ENCODE measurements at places on chromosomes 13 and 19.

DNA sequence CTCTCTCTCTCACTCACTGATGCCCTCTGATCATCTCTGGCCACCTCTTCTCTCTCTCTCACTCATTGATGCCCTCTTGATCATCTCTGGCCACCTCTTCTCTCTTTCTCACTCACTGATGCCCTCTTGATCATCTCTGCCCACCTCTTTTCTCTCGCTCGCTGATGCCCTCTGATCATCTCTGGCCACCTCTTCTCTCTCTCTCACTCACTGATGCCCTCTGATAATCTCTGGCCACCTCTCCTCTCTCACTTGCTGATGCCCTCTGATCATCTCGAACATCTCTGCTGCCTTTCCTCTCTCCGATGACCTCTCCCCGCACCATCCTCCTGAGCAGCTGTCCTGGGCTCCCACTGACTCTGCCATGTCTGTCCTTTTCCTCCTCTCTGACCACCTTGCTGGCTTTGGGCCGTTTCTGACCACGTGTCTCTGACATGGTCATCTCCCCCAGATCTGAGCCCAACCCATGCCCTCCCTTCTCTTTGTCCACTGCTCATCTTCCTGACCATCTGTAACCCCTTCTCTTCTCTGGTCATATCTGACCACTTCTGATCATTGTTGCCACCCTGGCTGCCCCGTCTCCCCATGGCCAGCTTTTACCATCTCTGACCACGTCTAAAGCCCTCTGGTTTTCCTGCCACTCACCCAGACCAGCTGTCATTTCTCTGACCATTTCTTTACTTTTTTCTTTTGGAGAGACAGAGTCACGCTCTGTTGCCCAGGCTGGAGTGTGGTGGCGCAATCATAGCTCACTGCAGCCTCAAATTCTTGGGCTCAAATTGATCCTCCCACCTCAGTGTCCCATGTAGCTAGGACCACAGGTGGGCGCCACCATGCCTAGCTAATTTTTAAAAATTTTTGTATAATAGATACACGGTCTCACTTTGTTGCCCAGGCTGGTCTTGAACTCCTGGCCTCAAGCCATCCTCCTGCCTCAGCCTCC lies 2.4 kb downstream of the LRFN3 start:
- DNase-seq: no peak

DNA sequence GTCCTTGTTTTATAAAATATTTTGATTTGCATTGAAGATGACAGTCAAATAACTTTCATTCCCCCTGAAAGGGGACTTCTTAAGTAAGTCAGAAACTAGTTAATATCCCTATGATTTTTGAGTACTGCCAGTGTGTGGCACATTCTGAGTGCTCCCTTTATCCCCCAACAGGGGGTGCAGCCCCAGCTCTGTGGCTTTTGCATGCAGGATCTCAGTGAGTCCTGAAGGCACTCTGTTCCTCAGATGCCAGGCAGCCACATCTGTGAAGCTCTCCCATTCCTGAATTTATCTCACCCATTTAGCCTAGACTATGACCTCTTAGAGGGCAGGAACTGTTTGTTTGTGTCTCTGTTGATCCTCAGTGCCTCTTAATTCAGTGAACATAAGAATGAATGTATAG lies 123.1 kb downstream of the CDK8 start:
- no peak for DNase-seq

DNA sequence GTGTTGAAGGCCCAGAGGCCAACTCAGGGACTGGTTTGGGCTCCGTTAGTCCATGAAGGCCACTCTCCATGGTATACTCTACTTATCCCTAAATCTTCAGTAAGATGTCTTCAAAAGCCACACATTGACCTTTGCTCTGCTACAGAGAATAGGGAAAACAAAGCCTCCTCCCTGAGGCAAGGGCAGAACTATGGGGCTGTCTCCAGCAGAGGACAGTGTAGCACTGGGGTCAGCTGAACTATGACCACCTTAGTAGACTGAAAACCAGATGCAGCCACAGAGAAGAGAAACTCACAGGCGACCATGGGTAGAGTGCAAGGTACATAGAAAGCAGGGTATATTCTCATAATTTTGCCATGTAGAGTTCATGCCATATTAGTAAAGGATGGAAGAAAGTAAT lies 587.4 kb downstream of the LMO7 start:
- DNase-seq: no peak

DNA sequence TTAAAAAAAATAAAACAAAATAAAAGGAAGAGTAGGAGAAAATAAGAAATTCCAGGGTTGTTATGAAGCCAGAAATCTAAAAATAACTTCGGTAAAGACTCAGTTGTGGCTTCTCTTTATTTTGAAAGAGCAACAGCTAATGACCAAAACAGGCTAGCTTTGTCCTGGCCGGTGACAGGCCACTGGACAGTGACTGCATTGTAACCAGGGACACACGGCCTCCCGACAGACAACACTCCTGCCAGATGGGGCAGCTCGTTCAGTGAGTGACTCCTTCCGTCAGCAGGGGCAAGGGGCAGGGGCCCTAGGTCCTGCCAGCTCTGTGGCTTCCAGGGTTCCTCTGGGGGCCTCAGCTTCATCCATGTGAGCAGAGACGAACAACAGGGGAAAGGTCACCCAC lies 173.4 kb downstream of the KATNAL1 start:
- no peak for DNase-seq

- DNase-seq: no peak
Observed at GRCh38 chr19:11196406-11197287, 698 bp downstream of the KANK2 start.

DNA sequence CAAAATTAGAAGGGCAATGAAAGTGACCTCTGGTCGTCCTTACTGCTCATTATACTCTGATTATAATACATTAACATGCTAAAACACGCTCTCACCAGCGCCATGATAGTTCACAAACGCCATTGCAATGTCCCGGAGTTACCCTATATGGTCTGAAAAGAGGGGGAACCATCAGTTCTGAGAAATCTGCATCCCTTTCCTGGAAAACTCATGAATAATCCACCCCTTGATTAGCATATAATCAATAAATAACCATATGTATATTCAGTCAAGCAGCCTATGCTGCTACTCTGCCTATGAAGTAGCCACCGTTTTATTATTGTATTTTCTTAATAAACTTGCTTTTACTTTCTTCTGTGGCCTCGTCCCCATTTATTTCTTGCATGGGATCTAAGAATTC lies 24.6 kb upstream of the SLITRK6 start:
- no peak for DNase-seq

DNA sequence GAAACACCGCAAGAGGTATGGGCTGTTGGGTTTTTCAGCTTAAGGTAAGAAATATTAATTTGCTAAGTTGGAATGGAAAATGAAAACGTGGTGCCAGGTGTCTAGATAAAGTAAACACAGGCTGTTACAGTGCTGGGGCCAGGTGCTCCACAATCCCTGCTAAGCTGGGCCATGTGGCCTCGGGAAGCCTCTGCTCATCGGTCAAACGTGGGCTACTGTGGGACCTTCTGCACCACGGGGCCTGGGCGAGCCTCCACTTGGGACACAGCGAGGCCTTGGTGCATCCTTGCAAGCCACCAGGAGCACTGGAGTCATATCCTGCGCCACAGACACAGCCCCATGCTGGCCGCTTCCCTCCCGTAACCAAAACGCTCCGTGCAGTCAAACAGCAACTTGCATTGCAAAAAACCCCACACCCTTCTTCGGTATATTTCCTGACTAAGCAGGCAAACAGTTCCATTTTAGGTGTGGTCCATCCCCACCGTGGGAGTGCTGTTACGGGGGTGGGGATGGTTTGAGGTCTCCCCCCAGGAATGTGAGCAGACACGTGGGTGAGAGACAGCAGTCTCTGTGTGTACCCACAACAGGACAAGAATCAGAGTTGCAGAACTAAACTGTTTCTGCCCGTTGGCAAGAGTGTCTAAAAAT lies 96.3 kb upstream of the SOX1 start:
- no peak for DNase-seq

DNA sequence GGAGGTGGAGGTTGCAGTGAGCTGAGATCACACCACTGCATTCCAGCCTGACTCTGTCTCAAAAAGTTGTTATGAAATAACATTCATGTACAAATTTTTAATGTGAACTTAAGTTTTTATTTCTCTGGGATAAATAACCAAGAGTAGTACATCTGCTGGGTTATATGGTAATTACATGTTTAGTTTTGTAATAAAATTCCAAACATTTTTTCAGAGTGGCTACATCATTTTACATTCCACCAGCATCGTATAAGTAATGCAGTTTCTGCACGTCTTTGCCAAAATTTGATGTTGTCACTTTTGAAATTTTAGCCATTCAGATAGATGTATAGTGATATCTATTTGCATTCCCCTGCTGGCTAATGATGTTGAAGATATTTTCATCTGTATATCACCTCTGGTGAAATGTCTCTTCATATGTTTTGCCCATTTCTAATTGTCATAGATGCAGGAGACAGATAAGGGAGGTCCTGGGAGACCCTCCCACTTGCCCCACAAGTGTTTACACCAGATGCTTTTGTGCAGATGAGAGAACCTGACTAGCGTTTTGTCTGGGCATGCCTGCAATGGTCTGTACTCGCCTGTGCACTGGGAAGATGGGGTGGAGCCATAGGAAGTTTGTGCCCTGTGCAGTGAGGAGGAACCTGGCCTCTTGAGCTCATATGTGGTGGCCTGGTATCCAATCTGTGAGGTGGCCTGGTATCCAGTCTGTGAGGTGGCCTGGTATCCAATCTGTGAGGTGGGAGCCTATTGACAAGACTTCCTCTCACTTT lies 12.7 kb upstream of the KBTBD6 start:
- DNase-seq: no peak

DNA sequence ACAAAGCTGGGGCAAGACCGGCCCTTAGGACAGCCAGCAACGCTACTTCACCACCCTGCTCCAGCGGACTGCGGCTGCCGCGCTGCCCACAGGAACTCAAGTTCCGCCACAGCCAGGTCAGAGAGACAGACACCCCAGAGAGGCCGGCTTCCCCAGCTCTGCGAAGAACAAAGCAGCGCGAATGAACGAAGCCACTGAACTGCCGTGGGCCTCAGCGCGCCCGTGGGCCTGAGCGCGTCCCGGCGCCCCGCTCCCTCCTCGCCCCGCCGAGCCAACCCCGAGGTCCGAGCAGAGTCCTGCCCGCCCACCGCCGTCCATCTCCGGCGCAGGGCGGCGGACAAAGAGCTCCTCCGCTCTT lies 158.4 kb downstream of the RNF17 start:
- no peak for DNase-seq

DNA sequence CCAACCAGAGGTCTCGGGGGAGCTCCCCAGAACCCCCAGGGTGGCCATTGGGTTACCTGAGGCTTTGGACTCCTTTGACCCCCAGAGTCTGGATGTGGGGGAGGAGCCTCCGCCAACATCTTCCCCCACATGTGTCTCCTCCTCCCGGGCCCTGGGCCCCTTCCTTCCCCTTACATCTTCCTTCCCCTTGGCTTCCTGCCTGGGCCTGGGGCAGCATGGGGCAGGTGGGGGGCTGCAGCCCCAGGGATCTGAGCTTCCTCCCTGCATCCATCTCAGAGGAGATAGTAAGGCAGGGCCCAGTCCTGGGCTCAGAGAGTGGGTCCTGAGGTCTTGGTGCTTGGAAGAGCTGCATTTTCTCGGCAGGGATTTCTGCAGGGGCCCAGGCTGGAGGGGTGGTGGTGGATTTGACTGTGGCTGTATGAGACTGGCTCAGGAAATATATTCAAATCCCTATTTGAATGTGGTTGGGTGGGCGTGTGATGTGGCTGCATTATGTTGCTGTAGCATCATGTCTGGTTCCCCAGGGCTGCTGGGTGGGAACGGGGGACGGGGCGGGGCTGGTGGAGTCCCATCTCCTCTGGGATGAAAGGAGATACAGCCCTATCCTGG lies 919 bp downstream of the VAV1 start:
- DNase-seq: peak; percentile 28

DNA sequence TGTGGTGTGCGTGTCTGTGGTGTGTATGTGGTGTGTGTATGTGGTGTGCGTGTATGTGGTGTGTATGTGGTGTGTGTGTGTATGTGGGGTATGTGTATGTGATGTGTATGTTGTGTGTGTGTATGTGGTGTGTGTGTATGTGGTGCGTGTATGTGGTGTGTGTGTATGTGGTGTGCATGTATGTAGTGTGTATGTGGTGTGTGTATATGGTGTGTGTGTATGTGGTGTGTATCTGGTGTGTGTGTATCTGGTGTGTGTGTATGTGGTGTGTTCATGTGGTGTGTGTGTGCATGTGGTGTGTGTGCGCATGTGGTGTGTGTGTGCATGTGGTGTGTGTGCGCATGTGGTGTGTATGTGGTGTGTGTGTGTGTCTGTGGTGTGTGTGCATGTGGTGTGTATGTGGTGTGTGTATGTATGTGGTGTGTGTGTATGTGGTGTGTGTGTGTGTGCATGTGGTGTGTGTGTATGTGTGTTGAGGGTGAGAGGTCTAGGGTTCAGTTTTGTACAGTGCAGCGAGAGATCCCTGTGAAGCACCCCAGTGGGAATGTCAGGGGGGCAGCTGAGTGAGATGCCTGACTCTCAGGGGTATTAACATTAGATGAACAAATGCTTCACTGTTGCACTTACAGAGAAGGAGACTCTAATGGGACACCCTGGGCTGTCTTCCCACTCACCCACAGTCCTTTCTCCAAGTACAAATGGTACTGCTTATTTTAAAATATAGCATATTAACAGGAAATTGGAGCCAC lies 61.3 kb upstream of the MEDAG start:
- DNase-seq: no peak

GRCh38 chr19:510606-511100 lies 3.4 kb downstream of the TPGS1 start:
- DNase-seq: peak; percentile 85

GRCh38 chr13:108470921-108471320 lies 158.5 kb upstream of the MYO16 start:
- DNase-seq: no peak

- no peak for DNase-seq
Observed at GRCh38 chr13:67147342-67148133, 82.6 kb downstream of the PCDH9 start.

- no peak for DNase-seq
Observed at GRCh38 chr13:64855506-64855905, 2374.6 kb downstream of the PCDH9 start.

DNA sequence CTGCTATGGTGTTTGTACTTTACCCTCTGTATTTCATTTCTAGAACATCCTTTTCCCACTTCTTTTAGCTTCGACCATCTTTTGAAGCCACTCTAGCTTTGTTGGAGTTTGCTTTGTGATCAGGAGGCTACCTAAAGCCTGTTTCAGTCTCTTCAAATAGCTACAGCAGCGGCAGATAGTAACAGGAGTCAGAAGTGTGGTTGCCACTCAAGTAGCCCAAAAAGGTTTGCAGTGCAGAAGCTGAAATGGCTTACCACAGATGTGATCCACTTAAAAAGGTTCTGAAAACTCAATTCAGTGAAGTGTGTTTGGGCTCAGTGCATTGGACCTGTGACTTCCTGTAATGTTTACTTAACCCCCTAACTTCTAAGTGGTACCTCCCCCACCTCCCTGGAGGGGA lies 26.2 kb downstream of the WASF3 start:
- no peak for DNase-seq

- no peak for DNase-seq
Observed at GRCh38 chr13:105928048-105928447, 607.4 kb downstream of the EFNB2 start.

GRCh38 chr13:35914662-35915061 lies 216.5 kb downstream of the DCLK1 start:
- DNase-seq: no peak

- no peak for DNase-seq
Observed at GRCh38 chr19:12364391-12365235, 870 bp downstream of the ZNF442 start.

GRCh38 chr13:36131931-36132297 lies 732 bp upstream of the DCLK1 start:
- no peak for DNase-seq

- no peak for DNase-seq
Observed at GRCh38 chr13:48644141-48644540, 9.6 kb upstream of the CYSLTR2 start.
